ENCODE measurements at places on chromosomes 4 and X. TPM values are rescaled to one million over a fixed set of nuclear protein-coding genes. Genes with fewer than 3 reads are reported as not detected.

GRCh38 chrX:15563056-15563455, 37.7 kb downstream of the ACE2 start:
- DNase-seq, result no peak

GRCh38 chr4:15375667-15376066, 52.2 kb upstream of the C1QTNF7 start:
- DNase-seq, result no peak

DNA sequence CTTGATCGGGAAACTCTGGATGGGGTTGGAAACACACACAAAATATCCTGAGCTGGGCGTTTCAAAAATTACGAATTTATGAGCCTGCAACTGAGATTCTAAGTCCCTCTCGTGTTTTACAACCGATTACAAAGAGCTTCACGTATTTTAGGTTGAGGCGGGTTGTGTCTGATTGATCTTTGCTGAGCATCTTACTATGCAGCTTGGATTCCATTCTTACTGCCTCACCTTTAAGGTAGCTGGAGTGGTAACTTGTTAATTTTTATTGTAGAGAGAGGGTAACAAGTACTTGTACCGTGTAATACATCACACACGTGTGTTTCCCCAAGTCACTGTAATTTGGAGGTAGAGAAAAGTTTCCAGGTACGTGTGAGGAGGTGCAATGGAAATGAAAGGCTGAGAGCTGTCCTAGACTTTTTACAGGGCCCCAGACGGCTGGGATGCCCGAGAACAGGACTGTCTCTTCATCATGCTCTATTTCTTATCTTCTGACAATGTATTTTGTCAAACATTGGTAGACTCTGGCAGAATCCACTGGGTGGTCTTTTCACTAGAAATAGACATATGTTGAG, 97.8 kb upstream of the TENM3 start:
- no peak for DNase-seq

DNA sequence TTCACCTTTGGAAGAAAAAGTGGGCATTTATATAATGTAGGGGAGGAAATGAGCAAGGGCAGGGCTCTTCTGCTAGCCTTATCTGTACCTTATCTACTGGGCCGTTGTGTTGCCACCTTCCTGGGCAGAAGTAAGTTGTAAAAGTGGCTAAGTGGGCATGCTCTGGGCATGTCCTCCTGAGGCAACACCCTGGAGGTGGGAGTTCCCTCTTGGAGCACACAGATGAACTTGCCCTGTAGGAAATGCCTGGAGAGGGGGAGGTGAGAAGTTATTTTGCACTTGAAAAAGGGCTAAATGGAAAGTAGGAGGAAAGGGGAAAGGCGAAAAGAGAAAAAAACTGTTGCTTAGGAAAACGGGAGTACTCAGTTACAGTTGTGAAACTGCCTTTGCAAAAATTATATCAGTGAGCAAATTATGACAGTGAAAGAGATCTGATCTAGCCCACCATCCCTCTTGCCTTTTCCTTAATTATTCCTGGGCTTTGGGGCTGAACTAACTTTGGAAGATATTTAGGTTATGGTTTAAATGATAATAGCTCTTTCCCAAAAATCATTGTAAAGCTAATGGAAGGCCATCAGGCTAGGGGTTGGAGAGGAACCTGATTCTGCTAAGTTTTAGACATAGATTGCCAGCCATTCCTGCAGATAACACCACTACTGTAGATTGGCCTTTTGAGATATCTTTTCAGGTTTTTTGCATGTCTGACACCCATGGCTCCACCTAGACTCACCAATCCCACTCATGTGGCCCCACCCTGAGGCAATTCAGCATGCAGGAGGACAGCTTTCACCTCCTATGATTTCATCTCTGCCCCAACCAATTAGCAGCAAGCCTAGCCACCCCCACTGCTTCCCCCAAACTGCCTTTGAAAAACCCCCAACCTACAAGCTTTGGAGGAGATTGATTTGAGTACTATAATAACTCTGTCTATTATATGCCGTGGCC, 20.5 kb upstream of the ZNF81 start:
- no peak for DNase-seq

GRCh38 chr4:15577508-15577907, 77.6 kb downstream of the FBXL5 start:
- DNase-seq, result no peak

DNA sequence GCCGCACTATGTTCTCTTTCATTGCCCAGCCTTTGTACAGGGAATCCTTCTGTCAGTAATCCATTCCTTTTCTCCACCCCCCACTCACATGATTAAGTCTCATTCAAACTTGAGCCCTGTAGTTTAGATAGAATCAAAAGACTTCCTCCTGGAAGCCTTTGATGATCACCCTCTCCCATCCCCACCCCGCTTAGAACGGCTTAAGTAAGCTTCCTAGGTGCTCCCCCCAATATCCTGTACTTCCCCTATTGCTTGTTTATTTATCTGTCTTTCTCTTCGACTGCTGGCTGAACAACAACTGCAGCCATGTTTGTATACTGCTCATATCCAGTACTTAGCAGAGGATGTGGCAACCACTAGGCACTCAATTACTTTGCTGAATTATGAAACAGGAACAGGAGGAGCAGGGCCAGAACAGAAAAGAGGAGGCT, 38.5 kb upstream of the GPC3 start:
- no peak for DNase-seq

GRCh38 chr4:67049446-67049845, 495.9 kb downstream of the CENPC start:
- DNase-seq, result no peak

GRCh38 chrX:108468486-108468885, 28.8 kb downstream of the COL4A5 start:
- DNase-seq, result no peak

GRCh38 chr4:111595456-111595855, 549.8 kb upstream of the FAM241A start:
- no peak for DNase-seq

- DNase-seq, result no peak
These were observed 87.0 kb downstream of the GABRB1 start for GRCh38 chr4:47118192-47118929.

DNA sequence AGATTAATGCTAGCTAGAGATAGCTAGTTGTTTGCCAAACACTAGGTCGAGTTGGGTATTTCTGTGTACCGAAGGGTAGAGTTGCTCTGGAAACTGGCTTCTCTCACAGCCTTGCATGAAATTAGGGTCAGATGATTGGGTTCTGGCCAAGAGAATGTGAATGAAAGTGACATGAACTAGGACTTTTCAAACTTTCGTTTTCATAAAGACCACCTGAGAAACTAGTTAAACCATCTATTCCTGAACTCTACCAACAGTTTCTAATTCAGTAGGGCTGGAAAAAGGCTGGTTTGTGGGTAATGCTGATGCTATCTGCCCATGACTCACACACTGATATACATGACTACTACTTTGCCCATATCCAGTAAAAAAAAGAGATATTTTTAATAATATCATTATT, 157.6 kb downstream of the GASK1B start:
- DNase-seq, result no peak

GRCh38 chr4:85430697-85431096, 44.3 kb upstream of the ARHGAP24 start:
- no peak for DNase-seq

DNA sequence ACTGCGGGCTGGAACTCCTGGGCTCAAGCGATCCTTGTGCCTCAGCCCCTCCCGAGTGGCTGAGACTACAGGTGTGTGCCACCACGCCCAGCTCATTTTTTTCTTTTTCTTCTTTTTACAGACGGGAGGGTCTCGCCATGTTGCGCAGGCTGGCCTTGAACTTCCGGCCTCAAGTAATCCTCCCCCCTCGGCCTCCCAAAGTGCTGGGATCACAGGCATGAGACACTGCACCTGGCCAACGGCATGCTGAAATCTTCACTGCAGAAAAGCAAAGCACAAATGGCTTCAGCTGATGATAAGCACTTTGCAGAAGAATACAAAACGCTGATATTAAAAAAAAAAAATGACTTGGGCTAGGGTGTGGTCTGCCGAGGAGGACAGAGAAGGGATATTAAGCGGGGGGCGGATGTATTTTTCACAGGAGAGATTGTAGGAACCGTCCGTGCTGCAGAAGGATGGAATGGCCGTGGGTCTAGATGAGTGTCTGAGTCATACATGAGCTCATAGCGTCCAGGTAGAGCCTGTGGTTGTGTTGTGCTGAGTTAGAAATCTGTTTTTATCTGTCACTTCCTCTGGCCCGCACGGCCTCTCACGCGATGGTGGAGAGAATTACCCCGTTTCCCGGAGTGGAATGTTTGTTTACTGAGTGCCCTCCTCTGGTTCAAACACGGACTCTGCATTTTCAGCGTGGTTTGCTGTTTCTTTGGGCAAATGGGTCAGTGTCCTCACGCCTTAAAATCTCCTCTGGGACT, 8.5 kb upstream of the AKAP17A start:
- DNase-seq, result no peak

The KDR gene
- 42.4 TPM for polyA plus RNA-seq

The ZDHHC9 gene
- polyA plus RNA-seq, result 30.6 TPM

The SLC9B1 gene
- 3.4 TPM for polyA plus RNA-seq

The RAB40AL gene
- polyA plus RNA-seq, result not detected

The VSIG1 gene
- polyA plus RNA-seq, result 0.98 TPM

The SPANXA2 gene
- polyA plus RNA-seq, result not detected

All from muscle of arm (tissue), 14 donors.